ENCODE measurements at places on chromosomes 4 and X.

- DNase-seq: no peak
These were observed 24.6 kb downstream of the CFAP299 start for GRCh38 chr4:80360084-80360483.

DNA sequence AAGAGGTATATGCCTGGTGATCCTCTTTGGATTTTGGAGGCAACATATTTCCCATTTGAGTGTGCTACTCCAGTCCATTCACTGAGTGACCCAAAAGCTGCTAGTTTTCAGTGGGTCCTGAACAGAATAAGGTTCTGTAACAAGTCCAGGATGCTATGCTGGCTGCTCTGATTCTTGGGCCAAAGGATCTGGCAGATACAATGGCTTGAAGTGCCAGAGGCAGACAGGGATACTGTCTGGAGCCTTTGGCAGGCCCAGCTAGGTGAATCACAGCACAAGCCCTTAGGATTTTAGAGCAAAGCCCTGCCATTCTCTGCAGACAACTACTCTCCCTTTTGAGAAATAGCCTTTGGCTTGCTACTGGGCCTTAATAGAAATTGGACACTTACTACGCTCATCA lies 40.6 kb downstream of the DCHS2 start:
- no peak for DNase-seq

GRCh38 chr4:6452897-6453687 lies 19.3 kb downstream of the PPP2R2C start:
- DNase-seq: no peak

DNA sequence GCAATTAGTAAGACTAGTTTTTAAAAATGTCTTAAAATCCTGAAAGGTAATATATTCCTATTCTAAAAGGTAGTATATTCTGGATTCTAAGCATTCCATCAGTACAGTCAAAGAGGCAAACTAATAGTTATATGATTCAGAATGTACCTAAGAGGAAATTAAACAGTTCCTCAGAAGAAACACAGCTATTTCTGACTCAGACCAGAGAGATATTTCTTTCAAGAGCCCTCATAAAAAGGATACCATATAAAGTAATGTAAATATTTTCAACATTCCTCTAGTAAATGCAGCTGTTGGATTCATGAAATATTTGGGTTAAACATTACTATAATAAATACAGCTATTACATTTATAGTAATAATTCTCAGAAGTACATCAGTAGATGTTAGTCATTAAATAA lies 358.3 kb downstream of the MAGEB5 start:
- no peak for DNase-seq

DNA sequence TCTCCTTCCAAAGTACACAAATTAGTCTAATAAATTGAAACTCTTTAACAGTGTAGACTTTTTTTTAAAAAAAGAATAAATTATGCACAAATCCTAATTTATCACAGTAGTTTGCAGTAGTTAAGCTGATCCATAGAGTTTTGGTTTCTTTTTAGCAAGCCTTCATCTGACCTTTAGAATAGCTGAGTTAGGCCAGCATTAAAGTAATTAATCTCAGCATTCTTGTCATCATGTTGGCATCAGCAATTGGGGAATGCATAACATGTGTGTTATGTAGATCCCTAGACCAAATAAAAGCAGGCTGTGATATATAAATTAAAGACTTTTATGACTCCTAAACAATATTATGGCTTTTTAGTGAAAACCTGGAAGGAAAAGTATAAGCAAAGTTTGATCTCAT lies 426.5 kb upstream of the PABPC4L start:
- DNase-seq: no peak

DNA sequence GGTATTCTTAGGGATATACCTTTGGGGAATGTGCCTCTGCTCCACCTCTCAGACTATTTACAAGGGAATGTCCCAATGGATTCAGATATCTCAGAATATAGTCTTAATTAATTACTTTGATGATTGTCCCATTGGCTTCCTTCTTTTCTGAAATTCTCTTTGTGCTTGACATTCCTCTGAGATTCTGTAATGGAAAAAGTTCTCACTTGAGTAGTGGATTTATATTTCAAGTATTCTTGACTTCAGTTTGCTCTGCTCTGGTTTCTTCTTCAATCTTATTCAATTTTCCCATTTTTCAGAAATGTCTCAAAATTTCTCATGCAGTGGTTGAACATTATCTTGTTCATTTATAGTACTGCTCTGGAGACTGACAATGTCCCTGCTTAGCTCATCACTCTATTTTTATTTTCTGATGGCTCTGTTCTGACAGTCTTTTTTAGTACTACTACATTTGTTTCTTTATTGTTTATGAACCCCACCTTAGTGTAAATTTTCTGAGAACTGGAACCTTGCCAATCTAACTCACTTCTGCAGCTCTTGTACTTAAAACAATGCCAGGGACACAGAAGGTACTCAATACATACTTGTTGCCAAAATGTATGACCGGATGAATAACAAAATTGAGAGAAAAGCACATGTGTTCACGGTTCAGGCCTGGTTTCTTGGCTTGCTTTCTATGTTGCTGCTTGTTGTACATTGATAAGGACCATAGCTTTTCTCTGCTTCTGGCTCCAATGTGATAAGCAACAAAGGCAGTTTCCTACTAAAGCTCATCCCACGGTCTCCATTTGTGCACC lies 471.7 kb downstream of the GASK1B start:
- DNase-seq: no peak

DNA sequence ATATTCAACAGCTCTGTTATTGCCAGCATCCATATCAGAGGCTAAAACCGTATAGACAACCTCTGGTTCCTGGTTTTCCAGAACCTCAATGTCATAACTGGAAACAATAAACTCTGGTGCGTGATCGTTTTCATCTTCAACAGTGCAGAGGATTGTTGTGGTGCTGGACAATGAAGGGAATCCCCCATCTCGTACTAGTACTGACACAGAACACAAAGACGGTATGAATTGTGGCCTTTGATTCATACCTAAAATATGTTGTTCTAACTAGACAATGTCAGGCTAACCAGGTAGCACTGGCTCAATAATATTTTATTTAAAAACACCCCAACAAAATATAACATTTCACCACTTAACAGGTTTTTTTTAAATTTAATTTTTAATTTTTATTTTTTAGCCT lies 186.9 kb downstream of the DCHS2 start:
- no peak for DNase-seq

GRCh38 chr4:149980941-149981340 lies 97.3 kb upstream of the DCLK2 start:
- peak; percentile 69 for DNase-seq

- DNase-seq: no peak
These were observed 63.2 kb upstream of the SLC4A4 start for GRCh38 chr4:71275570-71275969.

GRCh38 chr4:7189475-7190277 lies 2.7 kb upstream of the SORCS2 start:
- DNase-seq: no peak

GRCh38 chr4:1601852-1602654 lies 82.1 kb downstream of the FAM53A start:
- DNase-seq: no peak

DNA sequence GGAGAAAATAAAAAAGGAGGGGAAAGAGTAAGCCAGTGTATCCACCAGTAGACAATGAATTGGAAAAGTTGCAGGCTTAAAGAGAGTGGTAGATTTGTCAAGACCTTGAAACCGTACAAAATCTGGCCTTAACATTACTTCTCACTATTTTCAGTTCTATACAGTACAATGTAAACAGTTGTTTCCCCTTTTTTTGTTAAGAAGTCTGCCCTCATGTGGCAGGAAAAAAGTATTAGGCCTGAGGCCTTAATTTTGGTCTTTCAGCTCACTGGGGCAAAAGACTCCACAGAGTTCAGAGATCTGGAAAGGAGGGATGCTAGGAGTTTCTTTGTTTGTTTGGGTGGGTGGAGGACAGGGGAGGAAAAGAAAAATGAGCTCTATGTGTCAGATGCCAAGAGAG lies 92.8 kb upstream of the CCDC160 start:
- DNase-seq: peak; percentile 7

- no peak for DNase-seq
These were observed 292.0 kb downstream of the DTHD1 start for GRCh38 chr4:36573441-36573840.

DNA sequence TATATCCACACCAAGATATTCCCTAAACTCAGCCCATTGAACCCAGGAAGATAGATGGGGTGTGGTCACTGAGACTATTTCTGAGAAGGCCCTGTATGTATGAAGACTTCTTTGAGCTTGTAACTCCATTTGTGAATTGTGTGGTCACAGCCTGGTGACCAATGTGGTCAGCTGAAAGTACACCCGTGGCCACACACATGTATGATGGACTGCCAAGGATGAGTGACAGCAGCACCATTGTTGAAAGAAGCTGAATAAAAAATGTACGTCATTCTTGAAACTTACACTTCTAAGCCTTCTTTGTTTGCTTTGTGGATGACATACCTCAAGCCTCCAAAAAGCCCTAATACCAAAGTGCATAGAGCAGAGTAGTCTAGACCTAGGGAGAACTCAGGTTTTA lies 581.4 kb downstream of the RAB28 start:
- DNase-seq: no peak

DNA sequence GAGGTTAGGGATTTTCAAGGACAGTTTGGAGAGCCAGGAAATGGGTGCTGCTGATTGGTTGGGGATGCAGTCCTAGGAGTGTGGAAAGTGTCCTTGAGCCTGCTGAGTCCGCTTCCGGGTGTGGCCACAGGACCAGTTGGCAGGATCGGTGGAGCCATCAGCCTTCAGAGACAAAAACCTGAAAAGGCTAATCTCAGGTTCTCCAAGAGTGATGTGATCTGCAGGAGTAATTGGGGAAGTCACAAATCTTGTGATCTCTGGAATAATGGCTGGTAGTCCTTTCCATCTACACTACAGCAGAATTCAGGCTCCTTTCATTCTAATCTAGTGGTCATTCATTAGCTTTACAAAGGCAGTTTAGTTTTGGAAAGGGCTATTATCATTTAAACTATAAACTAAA lies 55.9 kb upstream of the BMP2K start:
- no peak for DNase-seq

- no peak for DNase-seq
These were observed 899 bp downstream of the LYAR start for GRCh38 chr4:4289055-4289454.

DNA sequence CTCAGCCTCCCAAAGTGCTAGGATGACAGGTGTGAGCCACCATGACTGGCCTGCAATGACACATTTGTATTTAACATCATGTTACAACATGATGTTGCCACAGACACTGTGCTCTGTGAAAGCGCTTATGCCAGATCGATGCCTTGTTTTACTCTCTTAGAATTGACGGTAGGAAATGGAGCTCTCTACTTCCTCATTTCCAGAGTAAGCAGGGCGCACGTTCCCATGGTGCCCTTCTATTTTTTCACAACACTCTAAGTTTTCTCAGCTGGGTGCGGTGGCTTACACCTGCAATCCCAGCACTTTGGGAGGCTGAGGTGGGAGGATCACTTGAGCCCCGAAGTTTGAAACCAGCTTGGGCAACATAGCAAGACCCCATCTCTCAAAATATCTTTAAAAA lies 60.7 kb upstream of the DHRSX start:
- no peak for DNase-seq

DNA sequence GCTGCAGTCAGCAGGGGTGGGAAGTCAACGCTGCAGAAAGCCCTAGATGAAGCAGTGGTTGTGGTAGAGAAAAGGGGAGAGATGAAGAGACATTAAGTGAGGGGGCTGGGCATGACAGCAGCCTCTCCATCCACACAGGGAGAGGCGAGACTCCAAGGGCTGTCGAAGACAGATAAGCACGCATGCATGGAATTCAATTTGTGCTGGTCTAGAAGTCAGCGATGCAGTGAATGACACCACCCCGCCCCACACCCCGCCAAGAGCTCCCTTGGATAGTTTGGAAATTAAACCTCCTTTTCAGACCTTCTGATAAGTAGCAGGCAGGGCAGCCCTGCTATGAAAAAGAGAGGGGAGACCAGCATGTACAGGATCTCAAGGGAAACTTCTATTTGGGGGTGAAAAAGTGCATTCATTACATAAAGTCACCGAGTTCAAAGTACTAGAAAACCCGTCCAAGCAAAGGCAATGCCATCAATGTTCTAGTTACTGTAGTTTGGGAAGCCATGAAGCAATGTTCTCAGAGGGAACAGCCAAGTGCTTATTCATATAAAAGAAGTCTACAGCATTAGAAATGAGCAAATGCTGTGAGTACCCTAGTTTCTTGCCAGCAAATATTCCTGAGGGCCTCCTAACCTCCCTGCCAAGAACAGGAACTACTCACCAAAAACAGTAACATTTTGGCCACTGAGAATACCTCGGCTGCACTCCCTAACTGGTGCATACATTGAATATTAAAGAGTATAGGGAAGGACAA lies 152.3 kb upstream of the ANXA10 start:
- peak; percentile 26 for DNase-seq

GRCh38 chrX:45850197-45850774 lies 649.6 kb upstream of the DIPK2B start:
- DNase-seq: no peak

DNA sequence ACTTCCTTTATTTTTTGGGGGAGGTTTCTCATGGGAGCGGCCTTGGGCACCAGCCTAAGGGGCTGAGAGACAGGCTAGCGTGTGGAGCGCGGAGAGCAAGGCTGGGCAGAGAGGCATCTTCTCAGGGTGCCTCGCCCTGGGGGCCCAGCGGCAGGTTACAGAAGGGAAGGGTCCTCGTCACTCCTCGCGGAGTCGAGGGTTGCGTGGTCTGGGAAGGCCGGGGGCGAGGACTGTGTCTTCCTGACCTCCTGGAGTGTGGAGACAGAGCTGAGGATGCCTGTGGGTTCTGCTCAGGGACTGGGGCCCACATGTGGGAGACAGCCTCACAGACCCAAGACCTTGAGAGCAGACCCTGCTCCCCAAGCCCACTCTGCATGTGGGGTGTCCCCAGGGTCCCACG lies 79.6 kb upstream of the LRPAP1 start:
- no peak for DNase-seq

DNA sequence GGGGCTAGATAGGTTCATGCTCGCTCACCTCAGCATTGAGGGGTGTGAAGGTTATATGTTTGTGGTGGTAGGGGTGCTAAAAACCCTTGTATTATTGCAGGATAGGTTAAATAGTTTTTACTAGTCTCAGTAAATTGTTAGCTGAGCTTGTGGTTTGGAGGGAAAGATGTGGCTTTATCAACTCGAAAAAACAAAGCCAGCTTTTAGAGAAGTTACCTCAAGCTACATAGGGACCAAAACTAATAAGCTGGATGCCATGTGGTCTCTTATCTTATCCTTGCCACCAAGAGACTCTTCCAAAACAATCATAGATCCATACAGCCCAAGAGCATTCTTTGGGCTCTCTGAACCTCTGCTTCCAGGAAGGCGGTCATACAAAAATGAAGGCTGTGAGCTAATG lies 29.2 kb downstream of the MSN start:
- DNase-seq: no peak

All from fibroblast of mammary gland (primary cell).